NCI-H526 treated with DMSO at 0.1 percent for 48 hours (cell line): ENCODE measurements at places on chromosomes 16 and 17.

GRCh38 chr17:8948462-8948861, 17.0 kb downstream of the PIK3R5 start:
- no peak for DNase-seq

GRCh38 chr17:66944351-66945146, 20.0 kb upstream of the CACNG4 start:
- no peak for DNase-seq

DNA sequence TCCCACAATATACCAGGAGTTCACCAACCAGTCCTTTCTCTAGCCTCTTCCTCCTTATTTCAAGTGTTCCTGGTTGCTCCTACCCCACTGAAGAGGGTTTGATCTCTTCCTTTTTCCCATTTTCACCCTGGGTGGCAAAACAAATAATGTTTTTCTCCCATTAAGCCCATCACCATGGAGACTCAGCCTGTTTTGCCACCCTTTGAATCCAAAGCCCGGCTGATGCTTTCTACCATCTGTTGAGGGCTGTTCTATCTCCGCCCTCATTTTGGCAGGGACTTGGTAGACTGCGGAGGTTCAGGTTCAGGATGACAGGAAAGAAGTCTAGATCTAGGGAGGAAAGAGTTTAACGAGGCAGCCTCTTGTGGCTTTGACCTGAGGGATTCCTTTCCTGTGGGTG, 2.6 kb downstream of the DNAH2 start:
- DNase-seq = no peak

GRCh38 chr17:58328195-58329034, at the start of gene TSPOAP1:
TSPOAP1 (minus strand) TSS chr17:58328795; CDS start chr17:58327920, 875 bp downstream.
- no peak for DNase-seq

DNA sequence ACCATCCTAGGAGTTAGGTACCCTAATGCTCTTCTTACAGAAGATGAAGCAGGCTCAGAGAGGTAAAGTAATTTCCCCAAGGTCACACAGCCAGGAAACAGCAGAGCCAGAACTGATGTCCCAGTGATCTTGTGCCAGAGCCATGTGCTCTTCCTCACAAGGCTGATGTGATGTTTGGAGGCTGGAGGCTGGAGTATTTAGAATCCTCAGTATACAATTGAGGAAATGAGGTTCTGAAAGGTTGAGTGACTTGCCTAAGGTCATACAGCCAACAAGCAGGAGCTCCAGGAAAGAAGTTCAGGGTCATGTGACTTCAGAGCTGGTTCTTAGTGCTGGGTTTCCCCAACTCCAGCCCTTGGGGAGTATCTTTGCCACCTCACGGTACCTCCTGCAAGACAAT, 18.5 kb downstream of the ITPRIPL2 start:
- DNase-seq = no peak
